ENCODE measurements at places on chromosomes 4 and X.

DNA sequence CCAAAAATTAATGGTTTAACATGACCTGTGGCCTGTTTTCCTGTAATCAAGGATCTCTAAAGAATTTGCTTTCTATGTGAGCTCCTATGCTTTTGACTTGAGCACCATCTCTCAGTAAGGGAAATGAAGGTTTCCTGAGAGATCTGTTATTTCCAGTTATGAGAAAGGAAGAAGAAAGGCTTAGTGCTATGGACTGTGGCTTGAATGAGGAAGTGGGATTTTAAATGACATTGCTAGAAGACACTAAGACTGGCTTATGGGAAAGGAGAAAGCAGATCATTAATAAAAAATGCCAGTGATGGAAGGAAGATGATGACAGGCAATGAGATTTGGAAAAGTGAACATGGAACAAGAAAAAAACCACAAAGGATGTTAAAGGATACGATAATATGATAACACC is 285.4 kb downstream of the OPHN1 start:
- DNase-seq: no peak

DNA sequence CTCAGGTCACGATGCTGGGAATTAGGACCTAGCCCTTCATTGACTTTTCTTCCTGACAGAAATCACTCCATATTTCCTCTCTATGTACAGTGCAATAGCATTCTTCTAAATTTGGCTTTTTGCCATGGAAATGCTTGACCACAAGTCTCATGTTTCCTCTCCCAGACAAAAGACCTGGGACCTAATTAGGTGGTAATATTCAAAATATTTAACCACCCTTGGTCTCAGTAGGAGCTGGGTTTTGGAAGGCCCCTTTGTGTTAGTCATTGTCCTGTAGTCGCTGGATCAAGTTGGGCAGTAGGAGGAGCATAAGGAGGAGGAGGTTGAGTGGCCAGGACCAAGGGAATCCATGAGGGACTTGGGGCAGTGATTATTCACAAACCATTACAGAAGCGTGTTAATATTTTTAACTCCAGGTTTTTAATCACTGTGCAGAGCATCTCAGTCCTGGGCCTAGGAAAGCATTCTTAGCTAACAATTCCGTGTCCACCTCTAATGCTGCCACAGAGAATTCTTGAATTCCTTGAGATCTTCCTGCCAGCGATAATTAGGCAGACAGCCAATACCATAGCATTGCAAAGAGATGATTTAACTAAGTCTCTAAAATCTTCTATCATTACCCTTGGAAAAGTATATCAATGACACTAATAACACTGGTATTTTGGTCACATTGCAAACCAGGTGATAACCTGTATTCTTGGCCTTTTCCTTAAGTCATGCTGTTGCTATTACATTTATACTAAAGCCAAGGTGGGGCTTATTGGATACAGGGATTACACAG is 25.0 kb upstream of the SHROOM4 start:
- DNase-seq: no peak

- DNase-seq: no peak
Measured at GRCh38 chrX:38649674-38650647, 88.6 kb downstream of the TSPAN7 start.

- DNase-seq: no peak
Measured at GRCh38 chrX:10089378-10089795, 67.4 kb upstream of the CLCN4 start.

DNA sequence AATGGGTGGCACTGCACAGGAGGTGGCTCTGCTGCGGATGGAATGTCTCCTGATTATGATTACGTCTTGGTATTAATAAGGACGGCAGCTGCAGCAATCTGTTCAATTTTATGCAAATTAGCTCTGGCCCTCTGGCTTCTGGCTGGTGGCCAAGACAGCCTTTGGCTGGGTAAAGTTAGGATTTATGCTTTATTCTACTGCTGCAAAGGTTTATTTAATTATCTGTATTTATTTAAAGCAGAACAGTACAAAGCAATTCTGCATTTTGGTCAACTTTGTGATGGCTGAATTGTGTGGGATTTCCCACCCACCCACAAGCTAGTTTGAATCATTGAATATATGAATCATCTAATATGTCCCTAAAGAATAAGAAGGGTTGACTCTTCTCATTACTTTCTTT is 745.6 kb upstream of the FAM241A start:
- no peak for DNase-seq

- no peak for DNase-seq
Measured at GRCh38 chr4:114223580-114223979, 244.1 kb upstream of the ARSJ start.

- DNase-seq: no peak
Measured at GRCh38 chr4:100422894-100423293, 94.9 kb downstream of the EMCN start.

GRCh38 chrX:6266041-6266440 is 37.4 kb upstream of the NLGN4X start:
- DNase-seq: no peak
